Spinal cord (tissue), 10 donors: ENCODE measurements at places on chromosomes 4 and X.

DNA sequence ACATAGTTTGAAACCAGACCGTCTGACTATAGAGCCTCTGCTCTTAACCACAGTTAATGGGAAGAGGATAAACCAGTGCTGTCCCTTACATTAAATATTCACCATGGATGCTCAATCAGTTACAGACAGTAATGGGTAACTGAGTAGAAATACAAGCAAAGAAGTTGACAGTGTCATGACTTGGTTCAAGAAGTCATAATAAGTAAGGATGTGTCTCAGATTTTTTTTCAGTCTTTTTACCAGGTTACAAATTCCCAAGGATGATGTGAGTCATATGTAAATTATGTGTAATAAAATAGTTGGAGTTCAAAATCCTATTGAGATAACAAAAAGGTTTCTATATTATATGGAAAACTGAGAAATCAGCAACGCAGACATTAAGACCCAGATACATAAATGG lies 31.1 kb downstream of the ZCCHC4 start:
- DNase-seq = no peak

GRCh38 chrX:113545040-113545439 lies 704.4 kb upstream of the AMOT start:
- no peak for DNase-seq

DNA sequence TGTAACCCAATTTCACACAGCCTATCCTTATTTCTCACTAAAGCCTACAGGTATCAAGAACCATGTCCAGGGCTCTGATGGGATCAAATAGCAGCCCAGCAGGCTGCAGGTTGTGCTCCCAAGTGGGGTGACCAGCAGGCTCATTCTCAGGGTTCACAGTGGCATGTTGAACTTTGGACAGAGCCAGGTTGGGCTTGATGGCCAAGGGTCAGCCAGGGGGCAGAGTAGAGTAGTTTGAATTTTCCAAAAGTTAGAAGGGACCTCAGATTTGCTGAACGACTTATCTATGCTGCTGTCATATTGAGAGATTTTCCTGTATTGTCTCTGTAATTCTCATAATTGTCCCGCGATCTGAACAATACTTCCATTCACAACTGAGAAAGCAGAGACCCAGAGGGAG lies 310.8 kb upstream of the BOD1L1 start:
- no peak for DNase-seq

GRCh38 chrX:37759878-37760418 lies 19.9 kb upstream of the CYBB start:
- DNase-seq = no peak

DNA sequence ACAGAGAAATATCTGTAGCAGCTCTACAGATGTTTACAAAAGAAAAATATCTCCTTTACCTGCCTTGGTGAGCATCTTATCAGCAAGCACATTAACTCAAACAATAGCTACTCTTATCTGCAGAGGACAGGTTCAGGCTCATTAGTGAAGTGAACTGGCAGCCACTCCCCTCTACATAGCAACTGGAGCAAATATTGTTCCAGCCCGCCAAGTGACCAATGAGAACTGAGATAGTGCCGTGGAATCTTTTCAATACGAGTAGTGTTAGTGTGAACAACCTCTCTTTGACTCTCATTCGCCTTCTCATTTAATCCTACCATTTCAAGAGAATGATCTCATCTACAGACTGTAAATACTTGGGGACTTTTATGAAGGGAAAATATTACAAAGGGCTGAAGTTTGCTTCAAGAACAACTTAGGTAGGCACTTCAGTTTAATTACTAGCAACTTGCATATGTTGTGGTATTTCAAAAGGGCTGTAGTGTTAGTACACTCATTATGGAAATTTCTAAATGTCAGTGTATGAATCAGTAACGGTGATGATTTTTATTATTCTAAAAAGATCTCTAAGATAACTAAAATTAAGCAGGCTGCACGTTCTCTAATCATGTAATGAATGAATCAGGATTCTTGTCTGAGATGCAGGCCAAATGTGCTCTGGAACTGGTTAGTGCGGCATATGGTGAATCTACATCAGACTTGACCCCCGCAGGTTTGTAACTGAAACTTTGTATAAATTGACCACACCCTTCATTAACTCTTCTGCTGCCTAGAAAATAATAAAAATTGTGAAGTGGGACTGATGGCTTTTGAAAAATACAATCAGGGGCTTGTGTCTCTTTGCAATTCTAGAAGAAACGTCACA lies 72.4 kb downstream of the PALLD start:
- no peak for DNase-seq

- no peak for DNase-seq
Measured at GRCh38 chr4:188879598-188879997, 740.4 kb downstream of the TRIML1 start.

DNA sequence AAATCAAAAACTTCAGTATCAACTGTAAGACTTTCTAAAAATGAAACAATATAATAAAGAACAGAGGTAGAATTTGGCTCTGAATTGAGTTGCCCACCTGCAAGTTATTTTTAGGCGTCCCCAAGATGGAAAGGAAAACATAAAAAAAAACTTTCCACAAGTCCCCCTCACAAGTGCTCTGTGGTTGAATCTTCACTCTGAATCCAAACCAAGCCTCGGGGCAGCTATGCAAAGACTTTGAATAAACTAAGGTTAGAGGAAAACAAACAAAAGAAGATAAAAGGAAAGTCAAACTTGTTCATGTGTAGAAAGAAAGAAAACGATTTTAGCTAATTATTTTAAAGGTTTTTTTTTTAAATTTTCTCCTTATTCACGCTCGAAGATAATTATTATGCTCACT lies 372.4 kb upstream of the SLIT2 start:
- DNase-seq = no peak

GRCh38 chr4:65658117-65658516 lies 12.2 kb downstream of the EPHA5 start:
- DNase-seq = no peak

GRCh38 chr4:162075726-162076125 lies 88.1 kb downstream of the FSTL5 start:
- DNase-seq = no peak

DNA sequence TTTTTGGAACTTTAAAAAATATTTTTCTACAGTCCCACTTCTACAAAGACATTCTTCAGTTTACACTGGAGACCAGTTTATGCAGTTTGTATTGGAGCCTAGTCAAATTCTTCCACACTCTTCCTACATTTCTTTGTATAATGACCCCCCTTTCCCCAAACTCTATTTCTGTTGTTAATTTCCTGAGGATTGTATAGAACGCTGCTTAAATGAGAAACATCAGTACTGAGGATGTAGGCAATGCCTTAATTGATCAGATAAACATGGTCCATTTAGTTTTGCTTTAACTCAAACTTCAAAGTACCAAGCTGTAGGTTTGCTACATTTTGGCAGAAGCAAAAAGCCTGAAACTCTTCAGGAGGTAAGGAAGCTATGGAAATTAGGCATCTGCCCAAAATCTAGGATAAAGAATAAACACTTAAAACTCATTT lies 155.5 kb downstream of the SLC7A11 start:
- no peak for DNase-seq

- DNase-seq = no peak
Measured at GRCh38 chr4:138875891-138876608, 139.5 kb upstream of the NOCT start.

DNA sequence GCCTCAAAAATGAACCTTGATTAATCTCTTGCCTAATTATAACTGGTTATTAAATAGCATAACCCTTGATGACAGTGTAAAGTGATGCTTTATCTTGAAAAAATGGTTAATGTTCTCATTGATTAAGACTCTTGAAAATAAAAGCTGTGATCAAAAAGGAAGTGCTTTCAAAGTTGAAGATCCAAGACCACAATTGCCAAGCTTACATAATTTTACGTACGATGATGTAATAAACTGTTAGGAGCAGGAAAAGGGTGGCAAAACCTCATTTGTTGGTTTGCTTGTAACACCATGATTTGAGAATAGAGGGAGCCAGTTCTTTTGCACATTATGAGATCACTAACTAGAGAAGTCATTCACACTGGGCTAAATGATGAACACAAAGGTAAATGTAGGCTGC lies 322.2 kb downstream of the ADGRL3 start:
- no peak for DNase-seq

DNA sequence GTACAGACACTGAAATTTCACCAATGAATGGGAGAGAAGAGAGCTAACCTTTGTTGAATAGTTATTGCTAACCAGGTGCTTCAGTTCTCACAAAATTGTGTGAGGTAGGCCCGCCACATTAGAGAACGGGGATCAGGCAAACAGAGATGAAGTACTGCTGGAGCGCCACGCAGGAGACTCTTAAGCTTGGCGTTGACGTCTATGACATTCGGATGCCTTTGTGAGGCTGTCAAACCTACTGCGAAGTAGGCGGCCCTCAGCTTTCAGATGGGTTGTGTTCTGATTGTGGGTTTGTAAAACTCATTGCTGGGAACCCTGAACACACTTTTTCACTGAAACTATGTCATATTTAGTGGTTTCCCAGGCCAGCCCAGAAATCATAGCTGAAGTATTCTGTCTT lies 173.6 kb downstream of the CBR4 start:
- no peak for DNase-seq

DNA sequence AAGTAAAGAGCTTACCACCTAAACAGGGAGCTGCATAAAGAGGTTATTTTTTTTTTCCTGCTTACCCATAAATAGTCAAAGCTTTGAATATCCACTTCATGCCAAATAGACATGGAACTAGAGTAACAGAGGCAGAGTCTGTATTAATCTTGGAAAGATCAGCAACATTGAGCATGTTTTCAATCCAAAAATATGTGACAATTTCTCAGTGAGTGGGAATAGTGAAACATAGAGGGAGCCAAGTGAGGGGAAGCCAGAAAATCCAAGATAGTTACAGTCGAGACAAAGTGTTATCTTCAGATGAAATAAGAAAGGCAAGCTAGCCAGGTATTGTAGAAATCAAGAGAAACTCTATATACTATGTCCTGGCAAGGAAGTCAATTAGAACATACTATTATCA lies 122.3 kb upstream of the TACR3 start:
- DNase-seq = no peak

DNA sequence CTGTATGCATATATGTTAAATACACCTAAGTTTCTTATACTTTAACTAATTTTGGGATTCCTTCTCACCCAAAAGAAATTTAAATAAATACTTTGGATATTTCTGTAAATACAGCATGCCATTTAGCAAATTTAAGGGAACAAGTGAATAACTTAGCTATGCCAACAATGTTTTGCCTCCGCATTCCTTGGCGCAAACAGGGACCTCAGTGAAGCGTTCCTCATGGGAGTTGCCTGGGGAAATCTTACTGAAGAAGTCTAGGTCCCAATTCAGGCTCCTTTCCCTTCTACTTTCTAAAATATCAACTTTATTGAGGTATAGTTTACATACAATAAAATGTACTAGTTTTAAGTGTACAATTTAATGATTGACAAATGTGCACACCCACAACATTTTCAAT lies 25.0 kb downstream of the COL4A5 start:
- DNase-seq = no peak

DNA sequence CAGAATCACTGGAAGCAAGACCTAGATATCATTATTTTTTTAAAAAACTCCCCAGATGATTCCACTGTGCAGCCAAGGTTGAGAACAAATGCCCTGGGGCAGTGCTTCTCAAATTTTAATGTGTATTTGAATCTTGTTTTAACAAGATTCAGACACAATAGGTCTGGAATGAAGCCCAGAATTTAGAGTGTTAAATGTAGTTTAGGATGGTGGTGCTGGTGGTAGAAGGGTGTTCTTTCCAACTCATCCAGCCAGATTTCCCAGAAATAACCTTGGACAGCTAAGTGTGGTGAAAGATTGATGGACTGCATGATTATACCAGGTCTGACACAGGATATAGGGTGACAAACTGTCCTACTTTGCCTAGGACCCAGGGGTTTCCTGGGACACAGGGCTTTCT lies 120.1 kb upstream of the MED14 start:
- no peak for DNase-seq

DNA sequence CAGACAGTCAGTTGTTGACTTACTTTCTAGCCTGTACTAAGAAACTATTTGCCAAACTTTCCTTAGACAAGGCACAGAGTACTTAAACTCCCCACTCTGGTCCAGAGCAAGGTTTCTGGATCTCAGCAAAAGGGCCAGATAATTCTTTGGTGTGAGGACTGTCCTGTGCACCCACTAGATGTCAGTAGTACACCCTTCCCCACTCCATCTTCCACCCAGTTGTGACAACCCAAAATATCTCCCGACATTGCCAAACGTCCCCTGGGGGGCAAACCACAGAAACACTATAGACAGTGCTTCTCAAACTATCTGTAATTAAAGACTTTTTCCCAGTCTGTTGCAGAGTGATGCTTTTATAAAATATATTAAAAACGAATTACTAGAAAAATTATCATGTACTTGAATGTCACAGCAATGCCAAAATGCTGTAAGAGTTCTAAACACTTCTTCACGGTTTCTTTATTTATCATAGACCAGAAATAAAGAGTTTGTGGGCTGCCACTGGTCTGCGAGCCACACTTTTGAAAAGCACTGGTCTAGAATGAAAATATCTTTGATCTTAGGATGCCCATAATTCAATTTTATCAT lies 203.5 kb downstream of the PRDM5 start:
- no peak for DNase-seq

GRCh38 chr4:118989098-118990080 lies 100.7 kb downstream of the SYNPO2 start:
- DNase-seq = no peak

DNA sequence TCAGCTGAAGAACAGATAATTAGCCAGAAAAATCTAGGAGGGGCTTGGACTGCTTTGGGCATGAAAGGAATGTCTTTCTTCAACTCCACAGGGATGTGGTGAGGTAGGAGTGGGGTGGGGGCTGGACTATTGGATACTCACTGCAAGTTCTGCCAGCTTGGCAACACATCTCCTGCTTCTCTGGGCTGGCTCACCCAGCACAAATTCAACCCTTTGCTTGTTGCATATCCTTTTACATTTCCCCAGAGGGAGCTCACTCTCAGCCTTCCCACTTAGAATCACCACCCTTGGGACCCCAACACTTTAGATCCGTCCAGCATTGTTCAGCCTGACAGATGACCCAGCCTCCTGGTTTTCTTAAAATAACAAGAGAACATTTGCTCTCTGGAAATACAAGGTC lies 120.6 kb downstream of the KDR start:
- DNase-seq = no peak

- no peak for DNase-seq
Measured at GRCh38 chrX:128992107-128992971, 531.0 kb downstream of the SMARCA1 start.

GRCh38 chr4:13130848-13131247 lies 353.3 kb downstream of the RAB28 start:
- no peak for DNase-seq

DNA sequence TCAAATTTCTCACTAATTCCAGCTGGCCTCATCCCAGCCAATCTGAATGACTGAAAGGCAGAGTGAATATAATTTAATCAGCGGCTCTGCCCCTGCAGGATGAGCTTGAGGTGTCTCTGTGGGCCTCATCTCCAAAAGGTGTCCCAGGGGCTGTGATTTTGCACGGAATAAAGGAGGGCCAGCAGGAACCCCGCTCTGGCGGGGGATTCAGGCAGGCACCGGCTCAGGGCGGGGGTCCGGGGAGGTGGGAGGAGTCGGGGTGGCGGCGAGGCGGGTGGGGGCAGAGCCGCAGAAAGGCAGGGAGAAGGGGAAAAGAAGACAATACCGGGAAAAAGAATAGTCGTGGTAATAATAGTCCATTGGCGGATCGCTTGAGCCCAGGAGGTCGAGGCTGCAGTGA lies 16.0 kb upstream of the ERCC6L start:
- DNase-seq = no peak

- no peak for DNase-seq
Measured at GRCh38 chrX:49746306-49746705, 50.5 kb upstream of the PAGE1 start.
